AG08395 (cell line): ENCODE measurements at places on chromosomes 4 and X.

DNA sequence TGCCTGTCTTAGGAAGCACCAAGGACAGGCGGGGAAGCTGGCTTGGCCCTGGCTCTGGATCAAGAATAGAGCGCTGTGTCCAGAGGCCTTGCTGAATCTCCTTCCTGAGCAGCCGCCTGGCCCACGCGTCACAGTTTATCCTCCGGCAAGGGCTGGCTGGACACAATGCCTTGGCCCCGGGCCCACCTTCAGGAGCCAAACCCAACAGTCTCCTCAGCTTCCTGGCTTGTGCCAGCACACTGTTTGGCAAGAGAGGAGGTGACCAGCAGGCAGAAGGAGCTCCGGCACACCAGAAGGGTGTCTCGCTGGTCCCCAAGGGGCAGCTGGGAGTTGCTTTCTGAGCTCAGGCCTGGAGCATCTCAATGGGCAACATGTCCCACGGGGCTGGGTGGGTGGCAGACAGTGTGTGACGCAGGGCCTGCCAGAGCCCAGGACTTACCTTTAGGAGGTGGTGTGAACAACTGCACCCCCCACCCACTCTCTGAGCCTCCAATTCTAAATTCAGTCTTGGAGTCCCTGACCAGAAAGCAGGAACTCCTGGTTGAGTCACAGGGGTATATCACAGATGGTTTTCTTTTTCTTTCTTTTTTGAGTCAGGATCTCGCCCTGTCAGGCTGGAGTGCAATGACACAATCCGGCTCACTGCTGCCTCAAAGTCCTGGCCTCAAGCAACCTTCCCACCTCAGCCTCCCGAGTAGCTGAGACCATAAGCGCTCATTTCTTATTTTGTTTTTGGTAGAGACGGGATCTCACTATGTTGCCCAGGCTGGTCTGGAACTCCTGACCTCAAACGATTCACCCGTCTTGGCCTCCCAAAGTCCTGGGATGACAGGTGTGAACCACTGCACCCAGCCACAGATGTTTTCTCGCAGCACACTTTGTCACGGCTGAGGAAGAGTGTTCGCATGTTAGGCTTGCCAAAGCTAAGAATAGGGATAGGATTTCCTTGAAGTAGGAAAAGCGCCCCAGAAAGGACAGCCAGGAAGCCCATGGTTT lies 361.2 kb downstream of the BCOR start:
- peak; percentile 82 for DNase-seq

- DNase-seq: no peak
These were observed 129.8 kb downstream of the FAM53A start for GRCh38 chr4:1554246-1554875.

DNA sequence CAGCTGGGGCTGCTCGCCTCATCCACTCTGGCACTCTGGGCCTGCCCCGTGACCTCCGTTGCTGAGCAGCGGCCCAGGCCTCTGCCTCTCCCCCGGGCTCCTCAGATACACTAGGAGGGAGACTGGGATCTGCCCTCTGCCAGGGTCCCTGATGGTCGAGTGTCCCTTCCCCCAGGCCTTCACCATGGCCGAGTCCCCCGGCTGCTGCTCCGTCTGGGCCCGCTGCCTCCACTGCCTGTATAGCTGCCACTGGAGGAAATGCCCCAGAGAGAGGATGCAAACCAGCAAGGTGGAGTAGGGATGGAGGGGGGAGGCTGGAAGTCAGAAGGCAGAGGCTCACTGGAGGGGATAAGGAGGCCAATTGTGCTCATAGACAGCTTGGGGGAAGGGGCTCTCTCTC lies 1.7 kb downstream of the GDPD2 start:
- no peak for DNase-seq

DNA sequence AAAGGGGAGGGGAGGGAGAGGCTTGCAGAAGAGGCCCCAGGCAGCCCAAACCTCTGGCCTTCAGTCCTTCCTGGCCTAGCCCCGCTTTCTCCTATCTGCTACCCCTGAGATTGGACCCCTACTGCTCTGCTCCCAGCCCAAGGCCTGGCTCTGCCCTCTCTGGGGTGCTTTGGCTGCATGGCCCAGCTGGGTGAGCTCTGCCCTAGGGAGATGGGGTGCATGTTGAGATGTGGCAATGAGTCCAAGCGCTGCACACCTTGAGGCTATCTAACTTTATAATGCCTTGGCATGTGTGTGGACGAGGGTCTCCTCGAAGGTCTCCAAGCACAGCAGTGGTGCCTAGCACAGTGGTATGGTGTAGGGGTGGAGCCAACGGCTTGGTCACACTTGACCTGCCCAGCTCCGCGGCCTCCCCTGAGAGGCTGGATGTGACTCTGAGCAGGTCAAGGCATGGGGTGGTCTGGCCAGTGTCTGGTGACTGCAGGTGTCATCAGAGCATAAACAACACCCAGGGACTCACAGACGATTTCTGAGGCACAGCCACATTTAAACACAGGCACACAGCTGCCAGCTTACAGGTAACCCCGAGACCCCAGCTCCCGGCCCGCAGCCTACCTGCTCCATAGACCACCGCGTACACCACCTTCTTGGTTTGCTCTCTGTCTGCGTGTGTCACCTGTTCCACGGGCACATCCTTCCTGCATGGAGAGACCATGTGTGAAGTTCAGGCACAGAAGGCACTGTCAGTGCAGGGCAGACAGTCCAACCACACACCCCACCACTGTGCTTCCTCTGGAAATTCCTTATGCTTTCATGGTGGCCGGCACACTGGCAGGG lies 36.3 kb downstream of the NAT8L start:
- no peak for DNase-seq

GRCh38 chr4:16608123-16608522 lies 290.3 kb downstream of the LDB2 start:
- DNase-seq: peak; percentile 25

GRCh38 chr4:60579335-60579734 lies 620.8 kb upstream of the ADGRL3 start:
- DNase-seq: peak; percentile 2

DNA sequence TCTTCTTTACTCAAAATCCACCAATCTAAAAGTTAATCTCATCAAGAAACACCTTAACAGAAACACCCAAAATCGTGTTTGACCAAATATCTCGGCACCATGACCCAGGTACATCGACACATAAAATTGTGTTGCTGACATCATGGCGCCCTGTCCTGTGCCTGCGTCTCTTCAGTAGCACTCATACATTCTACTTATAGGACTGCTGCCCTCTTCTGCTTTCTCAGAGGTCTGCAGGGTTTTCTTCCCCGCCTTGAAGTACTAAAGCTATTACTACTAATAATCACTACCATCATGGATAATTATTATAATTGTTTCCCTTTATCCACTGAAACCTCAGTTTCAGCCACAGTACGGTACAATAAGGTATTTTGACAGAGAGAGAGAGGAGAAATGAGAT lies 1403.1 kb upstream of the TENM3 start:
- no peak for DNase-seq

DNA sequence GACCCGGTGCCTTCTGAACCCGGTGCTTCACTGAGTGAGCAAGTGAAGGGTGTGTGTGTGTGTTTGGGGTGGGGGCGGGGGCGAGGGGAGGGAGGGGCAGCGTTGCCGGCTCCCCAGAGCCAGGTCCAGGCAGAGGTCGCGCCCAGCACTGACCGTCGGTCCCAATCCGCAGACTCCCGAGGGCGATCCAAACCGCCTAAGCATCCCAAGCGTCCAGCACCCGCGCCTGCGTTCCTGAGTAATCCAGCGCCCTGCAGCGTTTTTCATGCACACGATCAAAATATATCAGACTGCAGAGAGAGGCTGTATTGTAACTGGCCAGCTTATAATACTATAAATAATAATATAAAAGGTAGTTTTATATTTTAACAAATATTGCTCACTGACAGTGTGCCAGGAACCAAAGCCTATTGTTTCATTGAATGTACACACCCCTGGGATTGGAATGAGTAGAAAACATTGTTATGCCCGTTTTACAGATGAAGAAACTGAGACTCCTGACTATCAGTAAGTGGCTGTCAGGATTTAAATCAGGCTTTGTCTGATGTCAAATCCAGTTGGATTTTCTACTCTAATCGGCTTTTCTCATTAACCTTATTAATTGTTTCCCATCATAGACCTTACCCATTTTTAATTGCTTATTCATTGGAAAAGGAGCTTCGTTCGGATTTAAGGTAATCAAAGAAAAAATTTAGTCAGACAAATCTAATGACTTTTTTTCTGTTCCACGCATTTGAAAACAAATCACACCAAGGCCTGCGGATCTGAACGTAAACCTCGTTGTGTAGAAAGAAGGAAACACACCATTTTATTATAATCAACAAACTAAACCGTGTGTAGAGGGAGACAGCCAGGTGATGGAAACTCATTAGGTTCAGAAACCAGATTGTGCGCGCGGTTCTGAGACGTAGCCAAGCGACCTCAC lies 4.0 kb upstream of the NKX3-2 start:
- no peak for DNase-seq

DNA sequence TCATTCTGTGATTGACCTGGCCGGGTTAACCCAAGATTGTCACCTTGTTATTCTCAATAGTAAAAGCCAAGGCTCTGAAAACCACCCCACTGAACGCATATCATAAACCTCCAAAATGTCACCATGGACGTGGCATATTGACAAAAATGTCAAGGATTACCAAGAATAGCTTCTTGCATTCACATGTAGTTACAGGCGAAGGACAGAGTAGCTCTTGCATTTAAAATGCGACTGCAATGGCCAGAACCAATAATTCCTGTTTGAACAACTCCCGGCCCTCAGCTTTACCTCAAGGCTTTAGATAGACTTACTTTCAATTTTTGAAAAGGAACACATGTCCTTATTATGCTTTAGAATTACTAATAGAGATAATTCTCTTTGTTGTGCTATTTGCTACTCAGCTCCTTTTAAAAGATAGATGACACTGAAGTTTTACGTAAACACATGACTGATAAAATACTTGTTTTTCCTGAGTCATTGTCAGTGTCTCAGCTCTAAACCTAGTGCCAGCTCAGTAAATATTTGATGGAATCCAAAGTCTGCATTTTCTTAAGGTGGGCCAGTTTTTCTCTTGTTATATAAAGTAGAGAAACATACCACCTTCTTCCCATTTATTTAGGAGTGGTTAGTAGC lies 66.3 kb downstream of the CLDN34 start:
- DNase-seq: no peak

DNA sequence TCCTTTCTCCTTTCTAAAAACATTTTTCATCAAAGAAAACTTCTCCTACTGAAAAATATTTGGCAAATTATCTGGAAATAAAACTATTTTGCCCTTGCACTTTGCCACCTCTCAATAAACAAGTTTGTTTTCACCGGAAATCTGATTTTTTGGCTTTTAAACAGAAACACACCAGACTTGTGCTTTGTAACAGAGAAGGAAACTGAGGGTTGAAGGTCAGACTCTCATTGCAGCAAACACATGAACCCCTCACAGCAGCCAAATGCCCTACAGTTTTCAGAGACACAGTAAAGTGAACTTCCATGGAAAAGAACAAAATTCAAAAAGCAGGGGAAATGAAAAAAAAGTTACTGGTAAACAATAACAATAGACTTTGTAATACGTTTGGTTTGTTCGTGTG lies 95.6 kb upstream of the WDR17 start:
- no peak for DNase-seq

DNA sequence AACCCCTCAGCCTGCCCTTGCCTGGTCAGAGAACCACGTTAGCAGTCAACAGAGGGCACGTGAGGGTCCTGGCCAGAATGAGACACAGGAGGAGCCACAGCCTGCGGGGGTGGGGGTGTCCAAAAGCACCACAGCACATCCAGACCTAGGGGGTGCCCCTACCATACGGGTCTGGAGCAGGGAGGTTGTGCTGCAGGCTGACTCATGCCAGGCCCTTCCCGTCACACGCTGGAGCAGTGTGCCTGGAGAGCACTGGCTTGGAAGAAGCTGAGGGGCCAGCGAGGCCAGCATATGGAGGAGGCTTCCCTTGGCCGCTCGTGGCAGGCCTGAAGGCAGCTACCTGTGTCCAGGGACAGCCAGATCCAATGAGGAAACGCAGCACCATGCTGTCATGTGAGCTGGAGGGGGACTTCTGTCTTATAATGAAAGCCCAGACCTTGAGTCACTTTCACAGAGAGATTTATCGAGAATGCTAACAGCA lies 1.5 kb upstream of the IRAK1 start:
- peak; percentile 66 for DNase-seq

DNA sequence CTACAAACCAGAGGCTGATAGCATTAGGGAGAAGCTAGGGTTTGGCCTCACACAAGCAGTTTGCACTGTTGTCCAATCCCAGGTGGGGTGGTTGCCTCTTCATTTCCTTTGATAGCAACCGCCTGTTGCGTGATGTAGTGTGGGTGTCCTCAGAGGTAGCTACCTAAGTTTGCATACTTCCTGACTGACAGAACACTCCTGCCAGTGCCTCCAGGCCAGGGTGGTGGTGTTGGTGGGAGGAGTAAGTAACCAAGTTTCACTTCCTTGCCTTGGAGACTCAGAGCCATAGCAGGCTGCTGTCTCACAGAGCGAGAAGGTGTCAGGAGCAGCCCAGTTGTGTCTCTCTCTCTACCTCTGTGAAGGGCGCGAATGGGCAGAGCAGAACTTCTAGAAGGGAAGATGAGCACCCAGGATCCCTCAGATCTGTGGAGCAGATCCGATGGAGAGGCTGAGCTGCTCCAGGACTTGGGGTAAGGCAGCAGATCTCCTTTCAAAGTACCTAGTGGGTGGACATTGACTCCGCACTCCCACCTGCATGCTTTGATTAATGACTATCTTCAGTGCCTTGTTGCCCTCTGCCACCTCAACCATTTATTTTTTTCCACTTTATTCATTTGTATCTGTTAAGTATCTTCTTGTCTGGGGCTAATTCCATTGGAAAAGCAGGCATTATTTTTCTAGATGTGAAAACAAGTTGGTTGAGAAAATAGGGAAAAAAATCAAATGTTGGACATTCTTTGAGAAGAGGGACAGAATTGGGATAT lies at the start of gene DAPP1:
TSS of gene DAPP1 (plus strand) at position 283 of the 764 bp plus-strand sequence. CDS start at position 370, 87 bp downstream.
- DNase-seq: no peak

DNA sequence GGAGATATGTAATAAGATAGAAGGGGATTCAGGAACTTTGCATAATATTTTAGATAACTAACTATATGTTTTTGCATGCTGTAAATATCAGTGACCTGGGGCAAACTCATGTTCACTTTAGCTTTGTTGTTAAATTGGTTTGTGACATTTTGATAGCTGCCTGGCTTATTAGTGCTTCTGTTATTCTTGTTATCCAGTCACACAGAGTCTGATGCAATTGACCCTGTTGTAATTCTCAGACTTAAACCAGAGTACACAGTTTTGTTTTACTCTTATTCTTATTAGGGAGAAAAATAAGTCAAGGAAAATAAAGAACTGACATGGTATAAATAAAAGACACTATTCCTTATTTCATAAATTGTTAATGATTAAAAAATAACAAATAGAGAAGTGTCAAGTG lies 516.7 kb upstream of the SLIT2 start:
- DNase-seq: no peak

DNA sequence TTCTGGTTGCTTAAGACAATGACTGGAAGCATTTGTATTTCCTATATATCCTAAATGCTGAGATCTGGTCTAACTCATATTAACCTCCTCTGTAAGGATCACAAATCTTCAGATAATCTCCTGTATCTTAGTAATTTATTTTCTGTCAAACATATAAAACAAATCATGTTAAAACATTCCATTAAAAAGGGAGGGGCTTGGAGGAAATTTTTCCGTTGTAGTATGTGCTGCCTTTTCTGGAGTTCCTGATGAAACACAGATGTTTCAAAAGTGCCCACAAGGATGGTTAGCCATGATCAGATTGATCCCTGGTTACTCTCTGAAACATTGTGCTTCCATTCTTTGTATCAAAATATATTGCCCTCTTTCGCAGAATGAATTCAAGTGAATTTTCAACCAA lies 182.1 kb downstream of the TENM3 start:
- no peak for DNase-seq

GRCh38 chrX:12894074-12895030 lies 12.1 kb upstream of the TLR8 start:
- DNase-seq: peak; percentile 28

- peak; percentile 27 for DNase-seq
These were observed 537.3 kb upstream of the FTHL17 start for GRCh38 chrX:31609130-31609529.

- no peak for DNase-seq
These were observed 63.3 kb downstream of the GPAT3 start for GRCh38 chr4:83599183-83599582.
